Esophagus muscularis mucosa (tissue), 4 donors: ENCODE measurements at places on chromosomes 6 and 20. TPM values are rescaled to one million over a fixed set of nuclear protein-coding genes. Genes with fewer than 3 reads are reported as not detected.

DNA sequence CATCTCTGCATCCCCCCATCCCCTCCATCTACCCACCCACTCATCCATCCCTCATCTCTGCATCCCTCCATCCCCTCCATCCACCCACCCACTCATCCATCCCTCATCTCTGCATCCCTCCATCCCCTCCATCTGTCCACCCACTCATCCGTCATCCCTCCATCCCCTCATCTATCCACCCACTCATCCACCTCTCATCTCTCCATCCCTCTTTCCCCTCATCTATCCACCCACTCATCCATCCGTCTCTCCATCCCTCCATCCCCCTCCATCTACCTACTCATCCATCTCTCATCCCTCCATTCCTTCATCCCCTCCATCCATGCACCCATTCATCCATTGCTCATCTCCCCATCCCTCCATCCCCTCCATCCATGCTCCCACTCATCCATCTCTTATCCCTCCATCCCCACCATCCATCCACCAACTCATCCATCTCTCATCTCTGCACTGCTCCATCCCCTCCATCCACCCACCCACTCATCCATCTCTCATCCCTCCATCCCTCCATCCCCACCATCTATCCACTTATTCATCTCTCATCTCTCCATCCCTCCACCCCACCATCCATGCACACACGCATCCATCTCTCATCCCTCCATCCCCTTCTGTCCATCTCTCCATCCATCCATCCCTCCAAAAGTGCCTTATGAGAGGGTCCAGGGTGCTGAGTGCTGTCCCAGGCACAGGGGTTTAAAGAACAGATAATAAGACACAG, 51.4 kb downstream of the WDR27 start:
- no peak for DNase-seq

DNA sequence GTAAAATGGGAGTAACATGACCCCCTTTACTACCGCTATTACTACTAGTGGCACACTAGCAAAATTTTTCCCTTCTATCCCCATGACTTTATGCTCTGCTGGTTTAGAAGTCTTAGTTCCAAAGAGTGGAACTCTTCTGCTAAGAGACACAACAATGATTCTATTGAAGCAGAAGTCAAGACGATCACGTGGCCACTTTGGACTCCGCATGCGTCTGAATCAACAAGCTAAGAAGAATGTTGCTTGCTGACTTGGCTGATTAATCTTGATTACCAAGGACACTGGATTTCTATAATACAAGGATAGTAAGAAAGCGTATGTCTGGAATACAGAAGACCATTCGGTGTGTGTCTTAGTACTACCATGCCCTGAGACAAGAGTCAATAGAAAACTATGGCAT, 244.7 kb upstream of the BTBD3 start:
- no peak for DNase-seq

DNA sequence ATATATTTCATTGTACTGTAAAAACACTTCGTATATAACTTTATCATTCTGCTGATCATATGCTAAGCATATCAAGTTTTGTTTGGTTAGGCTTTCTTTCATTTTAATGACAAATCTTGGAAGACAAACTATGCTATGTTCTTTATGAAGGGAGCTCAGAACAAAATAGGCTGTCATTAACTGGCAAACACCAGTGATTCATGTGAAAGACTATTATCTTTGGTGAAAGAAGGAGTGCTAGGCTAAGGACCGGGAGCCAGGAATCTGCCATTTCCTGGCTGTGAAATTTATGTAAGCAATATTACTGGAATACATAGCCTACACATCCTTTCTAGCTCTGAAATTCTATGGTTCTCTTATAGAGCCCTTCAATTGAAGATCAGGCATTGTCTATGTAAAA, 136.2 kb upstream of the CCN2 start:
- DNase-seq, result no peak

The C6orf141 gene
- total RNA-seq, result 2.5 TPM

The MAP7 gene
- total RNA-seq, result 2.2 TPM

The IL17F gene
- not detected for total RNA-seq
